Stimulated activated CD4-positive, alpha-beta T cell treated with anti-CD3 and anti-CD28 coated beads, Interleukin-2, amount 100 ng/mL, for 48 hours (primary cell): ENCODE measurements at places on chromosomes 1 and 21.

GRCh38 chr1:21232044-21232443 is 55.3 kb upstream of the EIF4G3 start:
- no peak for DNase-seq

DNA sequence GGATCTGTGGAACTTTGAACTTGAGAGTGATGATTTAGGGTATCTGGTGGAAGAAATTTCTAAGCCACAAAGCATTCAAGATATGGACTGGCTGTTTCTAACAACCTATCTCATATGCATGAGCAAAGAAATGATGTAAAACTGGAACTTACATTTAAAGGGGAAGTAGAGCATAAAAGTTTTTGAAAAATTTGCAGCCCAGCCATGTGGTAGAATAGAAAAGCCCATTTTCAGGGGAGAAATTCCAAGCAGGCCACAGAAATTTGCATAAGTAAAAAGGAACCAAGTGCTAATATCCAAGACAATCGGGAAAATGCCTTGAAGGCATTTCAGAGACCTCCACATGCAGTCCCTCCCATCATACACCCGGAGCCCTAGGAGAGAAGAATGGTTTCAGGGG is 15.7 kb downstream of the RIIAD1 start:
- no peak for DNase-seq

- no peak for DNase-seq
Measured at GRCh38 chr1:93033029-93033428, 46.1 kb upstream of the MTF2 start.

DNA sequence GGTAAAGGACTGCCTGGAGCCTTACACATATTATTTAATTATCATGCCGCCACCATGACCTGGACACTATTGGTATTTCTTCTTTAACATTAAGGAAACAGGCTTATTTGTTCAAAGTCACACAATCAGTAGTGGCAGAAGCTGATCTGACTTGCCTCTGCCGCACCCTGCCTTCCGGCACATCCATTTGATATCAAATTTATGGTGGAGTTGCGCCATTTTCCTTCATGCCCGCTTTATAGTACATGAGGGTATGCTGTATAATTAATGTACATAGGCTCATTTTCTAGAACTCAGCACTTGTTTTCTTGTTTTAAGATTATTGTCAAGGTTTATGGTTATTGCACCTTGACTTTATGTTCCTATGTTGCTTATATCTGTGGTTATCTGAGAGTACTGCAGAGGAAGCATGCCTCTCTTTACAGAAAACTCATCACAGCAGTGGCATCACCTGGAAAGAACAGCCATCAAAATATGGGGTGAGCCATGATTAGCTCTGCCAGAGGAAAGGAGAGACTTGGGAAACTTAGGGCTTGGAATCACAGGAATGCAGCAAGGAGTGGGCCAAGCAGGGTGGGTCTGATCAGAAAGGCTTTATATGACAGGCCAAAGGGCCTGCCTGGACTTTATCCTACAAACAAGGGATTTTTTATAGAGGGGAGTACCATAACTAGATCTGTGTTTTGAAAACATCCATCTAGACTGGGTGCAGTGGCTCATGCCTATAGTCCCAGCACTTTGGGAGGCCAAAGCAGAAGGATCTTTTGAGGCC is 72.2 kb upstream of the GJB5 start:
- no peak for DNase-seq

- no peak for DNase-seq
Measured at GRCh38 chr1:2605509-2606395, 19.2 kb downstream of the PRXL2B start.

DNA sequence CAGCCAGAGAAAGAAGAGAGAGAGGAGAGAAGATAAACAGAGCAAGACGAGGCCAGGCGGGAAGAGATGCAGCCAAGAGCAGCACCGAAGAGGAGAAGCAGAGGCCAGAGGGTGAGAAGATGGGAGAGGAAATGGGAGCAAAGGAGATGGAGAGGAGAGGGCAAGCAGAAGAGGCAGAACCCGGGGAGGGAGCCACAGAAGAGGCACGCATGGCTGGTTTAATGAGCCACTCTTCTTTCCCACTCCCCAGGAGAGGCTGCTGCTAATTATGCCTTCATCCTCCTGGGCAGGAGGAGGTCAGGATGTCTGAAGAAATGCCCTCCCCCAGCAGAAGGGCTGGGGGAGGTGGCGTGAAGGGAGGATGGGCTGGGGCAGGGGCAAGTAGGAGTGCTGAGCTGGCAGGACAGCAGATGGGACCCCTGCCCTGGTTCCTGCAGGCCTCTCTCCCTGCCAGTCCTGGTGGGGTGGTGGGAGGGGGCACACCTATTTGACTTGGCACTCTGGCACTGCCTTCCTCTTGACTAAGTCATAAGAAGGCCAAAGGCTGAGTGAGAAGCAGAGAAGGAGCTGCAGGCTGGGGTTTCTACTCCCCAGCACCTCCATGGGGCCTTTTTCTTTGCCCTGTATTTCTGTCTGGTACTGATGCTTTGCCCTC is 32.3 kb downstream of the KIRREL1 start:
- DNase-seq: no peak

DNA sequence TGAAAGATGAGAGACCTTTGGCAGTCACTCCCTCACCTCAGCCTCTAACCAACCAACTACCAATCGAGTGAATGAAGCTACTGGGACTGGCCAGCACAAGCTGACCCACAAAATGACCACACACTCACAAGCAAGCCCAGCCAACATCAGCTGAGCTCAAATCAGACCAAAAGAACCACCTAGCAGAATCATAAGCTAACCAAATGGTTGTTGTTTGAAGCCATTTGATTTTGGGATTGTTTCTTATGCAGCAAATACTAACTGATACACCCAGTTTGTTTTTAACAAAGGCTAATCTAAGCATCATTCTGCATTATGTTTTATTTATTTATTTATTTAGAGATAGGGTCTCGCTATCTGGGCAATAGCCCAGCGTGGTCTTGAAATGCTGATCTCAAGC is 310.4 kb downstream of the SETD4 start:
- DNase-seq: no peak

- no peak for DNase-seq
Measured at GRCh38 chr1:55131801-55132200, 83.4 kb downstream of the USP24 start.

DNA sequence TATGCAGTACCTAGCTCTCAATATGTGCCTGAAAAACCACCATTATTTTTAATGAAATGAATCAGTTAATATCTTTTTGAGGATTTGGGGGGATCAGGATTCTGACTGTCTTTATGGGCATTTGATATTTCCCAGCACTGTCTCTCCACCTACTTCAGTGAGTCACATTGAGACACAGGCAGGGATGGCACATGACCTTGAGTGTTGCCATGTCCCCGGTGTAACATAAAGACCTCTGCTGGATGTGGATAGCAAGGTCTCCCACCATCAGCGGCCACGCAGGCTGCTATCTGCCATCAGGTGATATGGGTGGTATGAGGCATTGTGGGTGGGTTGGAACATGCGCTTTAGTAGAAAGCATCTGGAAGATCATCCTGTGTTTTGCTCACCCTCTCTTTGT is 103.2 kb downstream of the RGL1 start:
- no peak for DNase-seq

DNA sequence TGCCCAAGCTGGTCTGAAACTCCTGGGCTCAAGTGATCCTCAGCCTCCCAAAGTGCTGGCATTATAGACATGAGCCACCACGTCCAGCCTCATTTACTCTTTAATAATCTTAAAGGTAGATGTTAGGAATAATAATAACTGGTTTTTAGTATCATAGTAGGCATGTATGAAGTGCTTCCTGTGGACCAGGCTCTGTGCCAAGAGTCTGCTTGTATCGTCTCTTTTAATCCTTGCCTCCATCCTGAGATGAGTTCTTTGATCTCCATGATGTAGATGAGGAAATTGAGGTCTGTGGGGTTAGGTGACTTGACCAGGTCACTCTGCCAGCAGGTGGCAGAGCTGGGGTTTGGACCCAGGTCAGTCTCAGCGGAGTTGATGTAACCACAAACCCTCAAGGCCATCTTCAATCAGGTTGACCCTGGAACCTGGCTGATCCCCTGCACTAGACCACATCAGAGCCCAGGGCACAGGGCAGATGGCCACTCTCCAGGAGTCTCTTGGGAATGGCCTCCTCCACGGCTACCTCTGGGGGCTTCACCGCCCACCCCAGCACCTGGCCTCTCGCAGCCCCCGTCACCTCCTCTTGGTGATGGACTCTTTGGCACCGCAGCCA is 11.3 kb downstream of the EFHD2 start:
- DNase-seq: no peak

DNA sequence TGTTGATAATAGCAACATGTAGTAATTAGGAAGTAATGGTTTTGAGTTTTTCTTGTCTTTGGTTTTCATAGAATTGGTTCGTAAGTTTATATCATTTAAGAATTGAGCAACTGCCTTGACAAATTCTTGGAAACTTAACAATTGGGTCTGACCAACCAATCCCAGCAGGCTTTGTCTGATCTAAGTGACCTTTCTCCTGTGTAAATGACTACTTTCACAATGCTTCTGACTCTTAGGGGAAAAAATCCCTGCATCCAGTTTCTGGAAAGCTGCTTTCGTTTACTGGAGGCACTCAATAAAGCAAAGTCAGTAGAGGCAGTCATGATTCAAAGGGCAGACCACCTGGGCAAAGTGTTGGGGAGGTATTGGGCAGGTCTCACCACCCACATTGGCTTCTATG is 303.6 kb upstream of the FAM78B start:
- DNase-seq: no peak
